Fibroblast of skin of right quadriceps (primary cell): ENCODE measurements at places on chromosomes 16 and 17.

DNA sequence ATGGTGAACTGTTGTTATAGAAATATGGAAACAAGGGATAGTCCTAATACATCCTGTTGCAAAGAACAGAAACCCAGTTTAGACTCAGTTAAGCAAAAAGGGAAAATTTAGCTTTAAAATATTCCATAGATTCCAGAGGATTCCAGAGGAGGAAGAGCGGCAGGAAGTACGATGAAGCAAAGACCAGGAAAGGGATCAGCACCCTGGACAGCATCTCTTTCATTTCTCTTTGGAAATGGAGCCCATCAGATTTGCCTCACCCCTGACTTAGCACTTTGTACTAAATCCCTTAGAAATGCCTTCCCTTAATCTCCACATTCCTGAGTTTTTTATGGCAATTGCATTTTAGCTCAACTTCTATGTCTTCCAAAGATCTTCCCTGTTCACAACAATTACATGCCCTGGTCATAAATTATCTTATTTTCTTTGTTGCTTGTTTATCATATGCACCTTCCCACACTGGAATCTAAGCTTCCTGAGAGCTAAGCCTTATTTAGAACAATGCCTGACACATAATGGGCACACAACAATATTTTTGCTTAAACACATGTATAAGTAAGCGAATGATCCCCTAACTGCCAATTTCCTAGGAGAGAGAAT, 150.0 kb upstream of the RBFOX1 start:
- no peak for DNase-seq

DNA sequence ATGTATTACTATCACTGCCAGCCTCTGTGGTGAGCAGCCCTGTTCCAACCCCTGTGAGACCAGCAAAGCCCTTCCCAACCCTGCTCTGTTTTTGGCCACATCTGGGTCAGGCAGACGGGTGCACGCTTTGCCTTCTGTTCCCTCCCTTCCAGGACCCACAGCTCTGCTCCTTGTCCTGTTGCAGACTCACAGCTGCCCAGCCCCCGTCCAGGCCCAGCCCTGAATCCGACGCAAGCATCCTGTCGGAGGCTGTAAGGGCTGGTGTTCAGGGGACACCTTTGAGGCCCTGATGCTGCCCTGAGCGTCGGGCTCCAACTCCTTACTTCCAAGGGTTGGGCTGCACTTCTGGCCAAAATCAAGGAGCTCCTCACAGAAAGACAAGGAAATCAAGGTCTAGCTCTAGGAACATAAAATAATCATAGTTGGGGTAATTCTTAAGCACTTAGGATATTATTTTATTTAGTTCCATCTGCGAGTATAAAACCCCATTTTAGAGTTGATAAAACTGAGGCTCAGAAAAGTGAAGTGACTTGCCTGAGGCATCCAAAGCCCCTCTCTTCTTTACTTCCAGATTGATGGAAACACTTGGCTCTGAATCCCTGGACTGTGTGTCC, 14.3 kb upstream of the SRCIN1 start:
- no peak for DNase-seq

GRCh38 chr16:89385712-89386111, 104.6 kb downstream of the ANKRD11 start:
- DNase-seq, result no peak

- DNase-seq, result no peak
Observed at GRCh38 chr17:75590314-75590761, 2.7 kb downstream of the MYO15B start.

DNA sequence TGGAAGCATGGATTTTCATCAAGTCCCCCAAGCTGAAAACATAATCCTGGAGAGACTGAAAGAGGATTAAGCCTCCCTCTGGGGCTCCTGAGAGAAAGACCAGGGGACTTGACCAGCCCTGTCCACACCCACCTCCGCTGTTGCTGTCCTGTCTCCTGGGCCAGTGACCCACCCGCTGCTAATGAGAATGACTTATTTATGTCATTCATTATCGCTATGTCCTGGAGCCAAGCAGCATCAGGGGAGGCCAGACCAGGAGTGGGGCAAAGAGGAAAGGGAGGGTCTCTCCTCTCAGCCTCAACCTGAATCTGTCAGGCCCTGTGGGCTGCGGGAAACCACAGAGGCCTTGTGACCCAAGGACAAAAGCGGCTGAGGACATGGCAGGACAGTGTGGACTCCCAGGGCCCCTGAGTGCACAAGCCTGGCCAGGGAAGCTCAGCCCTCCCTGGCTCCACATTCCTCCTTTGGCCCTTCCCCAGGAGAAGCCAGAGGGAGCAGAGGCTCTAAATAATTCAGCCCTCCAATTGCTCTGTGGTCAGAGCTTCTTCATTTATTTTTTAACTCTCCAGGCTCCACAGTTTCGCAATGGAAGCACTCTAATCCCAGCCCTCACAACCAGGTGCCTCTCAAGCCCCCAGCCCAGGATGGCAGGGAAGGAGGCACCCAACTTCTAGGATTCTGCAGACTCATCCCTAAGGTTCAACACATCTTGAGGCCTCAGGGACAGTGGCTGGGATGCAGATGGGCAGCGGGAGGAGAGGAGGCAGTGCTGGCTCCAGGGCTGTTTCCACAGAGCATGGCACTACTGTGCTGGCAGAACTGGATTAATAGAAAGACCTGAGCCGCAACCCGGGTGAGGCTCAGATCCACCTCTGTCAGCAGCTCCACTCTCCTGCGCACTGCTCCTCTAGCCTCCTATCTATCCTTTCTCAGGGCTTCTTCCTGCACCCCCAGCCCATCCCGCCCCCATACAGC, 19.1 kb downstream of the CUEDC1 start:
- peak; percentile 65 for DNase-seq

GRCh38 chr17:28216528-28216927, 102.5 kb upstream of the TMEM97 start:
- no peak for DNase-seq

DNA sequence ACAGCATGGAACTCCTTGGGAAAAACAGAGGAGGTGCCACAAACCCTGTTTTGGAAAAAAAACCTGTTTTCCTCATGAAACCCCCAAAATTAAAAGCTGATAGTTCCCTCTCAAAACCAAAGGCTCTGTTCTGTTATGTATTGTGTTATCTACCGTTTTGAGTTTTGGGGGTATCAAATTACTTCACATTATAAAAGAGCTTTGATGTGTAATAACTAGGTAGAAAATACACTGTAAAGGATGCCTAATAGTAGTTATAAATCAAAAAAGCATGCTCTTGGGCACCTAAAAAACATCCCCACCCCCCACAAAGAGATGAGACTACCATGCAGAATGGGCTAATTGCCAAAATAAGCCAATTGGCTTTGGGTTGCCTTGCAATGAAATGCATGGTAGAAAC, 30.8 kb downstream of the C16orf54 start:
- no peak for DNase-seq

GRCh38 chr16:50977138-50977537, 173.9 kb downstream of the SALL1 start:
- no peak for DNase-seq

DNA sequence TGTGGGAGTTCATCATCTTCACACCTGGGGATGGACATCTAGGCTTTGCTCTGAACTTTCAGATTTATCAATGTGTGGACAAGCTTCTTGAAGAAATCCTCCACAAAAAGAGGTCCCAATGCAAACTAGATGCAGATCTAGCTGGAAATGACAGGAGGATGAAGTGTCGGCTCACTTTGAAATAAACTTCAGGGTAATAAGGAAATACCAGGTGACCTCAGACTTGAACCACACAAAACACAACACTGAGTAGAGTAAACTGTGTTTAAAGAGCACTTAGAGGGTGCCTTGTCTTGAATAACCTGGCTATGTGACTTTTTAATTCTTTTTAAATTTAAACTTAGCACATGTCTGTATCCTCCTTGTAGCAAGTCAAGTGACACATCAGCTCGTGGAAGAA, 27.2 kb upstream of the TEKT3 start:
- DNase-seq, result no peak

DNA sequence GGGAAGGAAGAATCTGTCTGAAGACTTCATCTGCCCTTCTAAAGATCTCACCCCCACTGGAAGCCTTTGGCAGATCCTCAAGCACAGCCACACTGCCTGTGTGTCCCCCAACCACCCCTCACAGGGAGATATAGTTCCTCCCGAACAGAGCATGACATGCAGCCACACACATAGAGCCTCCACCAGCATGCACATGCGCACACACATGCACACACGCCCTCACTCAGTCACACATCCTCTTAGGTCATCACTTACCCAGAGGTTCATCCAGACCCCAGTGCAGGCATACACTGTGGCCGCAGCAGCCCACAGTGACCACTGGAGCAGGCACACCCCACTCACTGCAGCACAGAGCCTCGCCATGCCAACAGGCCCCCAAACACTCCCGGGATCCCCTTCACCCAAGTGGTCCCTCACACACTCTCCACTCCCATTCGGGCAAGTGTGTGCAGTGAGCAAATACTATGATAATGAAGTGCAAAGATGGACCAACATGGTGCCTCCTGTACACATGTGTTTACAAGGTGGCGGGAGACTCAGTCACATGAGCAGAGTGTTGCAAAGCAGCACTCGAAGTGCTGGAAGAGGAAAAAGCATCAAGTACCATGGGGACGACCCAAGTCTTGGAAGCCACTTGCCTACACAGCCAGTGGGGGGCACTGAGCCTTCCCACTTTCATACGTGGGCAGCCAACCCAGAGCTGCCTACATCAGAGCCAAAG, 17.0 kb upstream of the SP6 start:
- DNase-seq, result no peak

DNA sequence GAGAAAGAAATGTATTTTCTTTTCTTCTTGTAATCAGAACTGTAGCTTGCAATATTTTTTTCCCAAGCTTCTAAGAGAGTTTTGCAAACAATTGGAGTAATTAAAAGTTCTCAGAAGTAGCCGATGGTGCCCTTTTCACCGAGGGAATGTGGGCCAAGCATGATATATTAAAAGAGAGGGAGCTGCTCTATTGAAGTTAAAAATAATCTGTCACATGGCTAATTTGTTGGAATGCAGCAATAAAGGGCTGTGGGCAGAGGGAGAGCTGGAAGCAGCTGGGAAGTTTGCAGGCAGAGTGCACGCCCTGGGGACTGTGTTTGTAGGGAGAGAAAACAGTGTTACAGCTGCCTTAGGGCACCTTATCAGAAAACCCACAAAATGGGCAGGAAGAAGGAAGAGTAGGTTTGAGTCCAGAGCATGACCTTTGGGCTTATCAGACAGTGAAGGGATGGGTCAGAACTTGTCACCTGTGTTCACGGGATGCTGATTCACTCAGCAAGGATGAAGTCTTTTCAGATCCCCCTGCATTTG, 18.5 kb upstream of the TERF2 start:
- peak; percentile 56 for DNase-seq

DNA sequence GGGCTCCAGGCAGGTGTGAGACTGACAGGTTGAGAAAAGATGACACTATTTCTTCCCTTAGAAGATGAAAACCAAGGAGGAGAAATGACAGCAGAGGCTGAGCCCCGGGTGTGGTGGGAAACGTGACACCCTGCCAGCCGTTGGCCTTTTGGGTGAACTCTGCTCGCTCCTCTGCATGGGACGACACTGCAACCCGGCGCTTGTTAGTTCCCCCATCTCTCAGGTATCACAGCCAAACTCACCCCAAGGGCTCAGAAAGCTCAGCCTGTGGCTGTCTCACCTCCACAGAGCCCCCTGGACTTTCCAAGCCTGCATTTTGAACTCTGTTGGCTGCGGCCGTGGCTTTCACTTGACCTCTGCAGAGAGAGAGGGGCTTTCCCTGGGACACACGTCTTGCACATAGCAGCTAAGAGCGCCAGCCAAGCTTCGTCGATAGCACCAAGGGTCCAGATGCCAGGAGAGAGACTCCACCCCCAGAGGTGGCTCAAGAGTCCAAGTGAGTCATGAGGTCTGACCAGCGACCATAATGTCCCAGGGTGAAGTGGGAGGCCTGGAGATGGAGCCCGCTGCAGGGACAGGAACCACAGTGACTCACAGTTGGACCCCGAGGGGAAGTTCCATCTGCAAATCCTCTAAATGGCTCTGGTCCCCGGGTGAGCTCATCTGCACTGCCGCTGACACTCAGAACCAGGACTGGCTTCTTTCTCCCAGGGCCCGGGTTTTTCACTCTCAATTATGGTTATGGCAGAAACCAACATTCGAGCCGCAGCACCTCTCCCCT, 301.9 kb downstream of the SOX9 start:
- peak; percentile 47 for DNase-seq

DNA sequence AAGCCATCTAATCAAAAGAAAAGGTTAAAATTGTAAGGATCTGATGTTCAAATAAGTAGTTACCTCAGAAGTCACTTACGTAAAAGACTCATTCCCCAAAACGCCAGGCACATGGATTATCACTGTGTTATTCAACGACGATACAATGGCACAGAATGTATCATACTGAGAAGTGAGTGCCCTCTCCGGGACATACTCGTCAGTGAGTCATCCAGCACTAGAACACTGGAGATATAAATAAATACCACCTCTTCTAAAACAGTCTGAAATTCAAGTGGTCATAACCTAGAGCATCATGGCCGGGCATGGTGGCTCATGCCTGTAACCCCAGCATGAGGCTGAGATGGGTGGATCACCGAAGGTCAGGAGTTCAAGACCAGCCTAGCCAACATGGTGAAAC, 24.9 kb downstream of the USP31 start:
- DNase-seq, result peak; percentile 61

DNA sequence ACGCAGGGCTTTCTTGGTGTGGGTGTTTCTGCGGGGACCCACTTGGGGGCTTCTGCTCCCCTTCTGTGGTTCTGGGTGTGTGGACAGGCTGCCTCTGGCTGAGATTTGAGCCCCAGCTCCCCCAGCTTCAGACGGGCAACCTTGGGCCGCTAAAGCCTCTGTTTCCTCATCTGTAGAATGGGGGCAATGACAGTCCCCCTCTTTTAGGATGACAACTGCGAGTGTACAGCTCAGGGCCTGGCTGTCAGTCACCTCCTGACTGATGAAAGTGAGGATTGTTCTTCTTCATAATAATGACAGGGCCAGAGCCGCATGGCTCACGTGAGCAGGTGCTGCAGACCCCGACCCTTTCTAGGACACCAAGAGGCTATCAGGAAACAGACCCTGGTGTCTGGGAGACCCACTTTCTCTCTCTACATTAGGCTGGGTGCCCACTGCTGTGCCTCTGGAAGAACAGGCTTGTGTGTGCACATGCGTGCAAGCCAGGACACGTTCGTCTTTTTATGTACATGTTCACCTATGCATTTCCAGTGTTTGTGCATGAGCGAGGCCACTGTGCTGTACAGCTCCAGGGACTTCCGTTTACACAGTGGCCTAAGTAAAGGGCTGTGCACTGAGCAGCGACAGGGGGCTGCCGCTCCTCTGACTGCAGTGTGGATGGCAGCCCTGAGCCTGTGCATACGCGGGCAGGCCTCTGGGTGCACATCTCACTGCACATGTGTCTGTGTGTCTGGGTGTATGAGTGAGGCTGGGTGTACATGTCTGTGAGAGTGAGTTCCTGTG, 4.6 kb downstream of the SPNS3 start:
- no peak for DNase-seq

- no peak for DNase-seq
Observed at GRCh38 chr16:78515421-78515820, 416.0 kb downstream of the WWOX start.

GRCh38 chr17:49901460-49902331, 53.8 kb upstream of the TAC4 start:
- DNase-seq, result no peak

GRCh38 chr17:58384897-58385296, 32.4 kb downstream of the RNF43 start:
- no peak for DNase-seq

- DNase-seq, result no peak
Observed at GRCh38 chr16:2121853-2122252, 13.8 kb downstream of the PKD1 start.

- no peak for DNase-seq
Observed at GRCh38 chr17:78180083-78180482, 6.8 kb downstream of the TK1 start.
